ENCODE measurements at places on chromosomes 2 and 18.

DNA sequence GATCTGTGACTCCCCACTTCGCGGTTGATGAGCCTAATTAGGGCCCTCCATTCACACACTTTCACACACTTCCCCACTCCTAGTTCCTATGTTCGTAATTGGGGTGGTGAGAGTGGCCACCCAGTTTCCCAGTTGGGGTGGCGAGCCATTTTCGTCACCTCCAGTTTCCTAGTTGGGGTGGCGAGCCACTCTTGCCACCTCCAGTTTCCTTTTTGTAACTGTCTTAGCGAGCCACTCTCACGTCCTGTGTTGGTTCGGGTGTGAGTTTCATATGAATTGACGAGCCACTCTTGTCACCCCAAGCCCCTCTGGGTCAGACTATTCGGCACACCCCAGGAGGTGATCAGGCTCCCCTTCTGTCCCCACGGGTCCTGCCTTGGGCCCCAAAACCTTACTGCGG lies 14.0 kb downstream of the CYP20A1 start:
- no peak for DNase-seq

- DNase-seq = no peak
Measured at GRCh38 chr18:44802508-44802907, 121.8 kb downstream of the SETBP1 start.

DNA sequence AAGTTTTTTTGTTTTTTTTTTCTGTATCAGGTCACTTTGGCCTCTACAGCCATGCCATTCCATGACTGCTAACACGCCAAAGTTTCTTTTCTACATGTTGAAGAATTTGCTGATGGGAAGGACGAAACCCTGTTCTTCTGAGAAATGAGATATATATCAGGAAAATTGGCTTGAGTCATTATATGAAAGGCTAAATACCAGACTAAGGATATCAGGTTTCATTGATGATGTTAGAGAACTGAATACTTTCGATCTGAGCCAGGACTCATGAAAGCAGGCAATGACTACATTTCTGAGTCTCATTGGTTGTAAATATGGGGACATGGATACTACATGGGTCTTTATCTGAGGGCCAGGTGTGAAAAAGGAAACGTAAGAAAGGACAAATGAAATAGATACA lies 181.4 kb downstream of the OSR1 start:
- DNase-seq = no peak

- DNase-seq = no peak
Measured at GRCh38 chr2:200702646-200703118, 109.0 kb upstream of the BZW1 start.

DNA sequence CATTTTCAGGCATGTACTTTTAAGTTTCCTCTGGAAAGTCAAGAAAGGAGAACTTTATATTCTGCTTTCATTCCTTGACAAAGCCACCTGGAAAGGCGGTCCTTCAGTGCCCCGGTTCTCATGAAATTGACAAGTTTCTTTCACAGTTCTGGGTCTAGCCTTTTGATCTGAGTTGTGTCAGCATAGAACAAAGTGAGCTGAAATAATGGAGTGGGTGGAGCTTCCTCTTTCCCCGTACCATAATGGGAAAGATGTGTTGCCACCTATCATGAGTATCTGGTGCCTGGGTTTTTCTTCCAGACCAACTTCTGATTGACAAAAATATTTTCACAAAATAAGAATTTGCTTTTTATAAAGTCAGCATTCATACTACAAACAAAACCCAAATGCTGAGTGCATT lies 49.3 kb downstream of the PTRHD1 start:
- no peak for DNase-seq

DNA sequence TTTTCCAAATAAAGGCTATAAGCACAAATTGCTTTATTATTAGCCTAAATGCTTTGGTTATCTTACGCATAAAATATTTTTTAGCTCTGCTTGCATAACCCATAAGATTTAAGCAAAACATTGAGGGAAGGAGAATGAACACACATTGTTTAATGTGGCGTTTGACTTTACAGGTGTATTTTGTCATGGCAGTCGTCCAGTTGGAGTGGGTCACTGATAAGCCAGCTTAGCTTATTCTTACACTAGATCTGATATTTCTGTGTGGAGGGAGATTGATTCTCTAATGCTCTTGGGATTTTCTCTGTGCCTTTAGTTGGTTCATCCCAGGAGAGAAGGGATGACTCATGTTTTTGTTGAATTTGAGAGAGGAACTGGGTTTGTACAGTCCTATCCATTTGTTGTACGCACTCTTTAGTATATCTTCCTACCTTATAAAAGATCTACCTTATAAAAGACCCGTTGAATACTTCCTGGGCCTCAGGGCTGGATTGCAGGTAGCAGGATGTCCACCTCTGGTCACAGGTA lies 47.5 kb upstream of the ACYP2 start:
- no peak for DNase-seq

GRCh38 chr2:85273738-85274731 lies 53.8 kb downstream of the TGOLN2 start:
- no peak for DNase-seq

DNA sequence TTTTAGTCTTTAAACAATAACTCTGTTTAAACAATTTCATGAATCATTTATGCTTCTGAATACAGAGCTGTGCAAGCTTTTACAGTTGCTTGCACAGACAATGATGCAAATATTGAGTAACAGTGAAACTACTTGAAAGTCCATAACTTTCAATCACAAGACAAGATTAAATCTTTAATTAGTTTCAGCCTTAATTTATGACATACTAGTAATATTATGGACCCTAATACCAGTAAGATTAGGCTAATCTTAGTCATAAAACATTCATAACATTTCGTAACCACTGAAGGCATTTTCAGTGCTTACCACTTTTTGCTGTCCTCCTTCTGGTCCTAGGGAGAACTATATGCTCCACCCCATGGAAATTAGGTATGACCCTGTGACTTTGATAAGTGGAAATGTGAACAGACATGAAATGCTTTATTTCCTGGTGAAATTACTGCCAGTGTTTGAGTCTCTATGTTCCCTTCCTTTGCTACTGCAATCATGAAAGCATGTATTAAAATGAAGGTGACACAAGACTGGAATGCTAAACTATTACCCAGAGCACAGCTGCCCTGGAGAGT lies 1.8 kb upstream of the COBLL1 start:
- no peak for DNase-seq

- no peak for DNase-seq
Measured at GRCh38 chr2:211457325-211457724, 900.9 kb downstream of the CPS1 start.

GRCh38 chr2:81084101-81084500 lies 779.5 kb upstream of the LRRTM1 start:
- no peak for DNase-seq

- DNase-seq = no peak
Measured at GRCh38 chr2:220165401-220165800, 538.0 kb downstream of the SLC4A3 start.

DNA sequence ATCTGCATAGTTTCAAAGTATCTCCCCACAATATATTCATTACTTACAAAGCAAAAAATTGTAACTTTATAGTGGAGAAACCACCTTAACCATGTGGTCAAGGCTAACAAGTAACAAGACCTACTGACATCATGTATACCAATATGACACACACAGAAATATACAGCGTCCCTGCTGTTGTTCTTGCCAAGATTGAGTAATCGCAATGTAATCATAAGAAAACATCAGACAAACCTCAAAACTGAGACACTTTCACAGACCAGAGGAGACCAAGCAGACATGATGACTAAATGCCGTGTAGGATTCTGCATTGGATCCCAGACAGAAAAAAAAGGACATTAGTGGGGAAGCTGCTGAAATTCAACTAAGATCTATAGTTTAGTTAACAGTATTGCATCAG lies 123.0 kb downstream of the ACAA2 start:
- no peak for DNase-seq

- DNase-seq = no peak
Measured at GRCh38 chr18:65458871-65459270, 291.9 kb upstream of the CDH7 start.

GRCh38 chr2:20565101-20565622 lies 85.7 kb downstream of the HS1BP3 start:
- no peak for DNase-seq

DNA sequence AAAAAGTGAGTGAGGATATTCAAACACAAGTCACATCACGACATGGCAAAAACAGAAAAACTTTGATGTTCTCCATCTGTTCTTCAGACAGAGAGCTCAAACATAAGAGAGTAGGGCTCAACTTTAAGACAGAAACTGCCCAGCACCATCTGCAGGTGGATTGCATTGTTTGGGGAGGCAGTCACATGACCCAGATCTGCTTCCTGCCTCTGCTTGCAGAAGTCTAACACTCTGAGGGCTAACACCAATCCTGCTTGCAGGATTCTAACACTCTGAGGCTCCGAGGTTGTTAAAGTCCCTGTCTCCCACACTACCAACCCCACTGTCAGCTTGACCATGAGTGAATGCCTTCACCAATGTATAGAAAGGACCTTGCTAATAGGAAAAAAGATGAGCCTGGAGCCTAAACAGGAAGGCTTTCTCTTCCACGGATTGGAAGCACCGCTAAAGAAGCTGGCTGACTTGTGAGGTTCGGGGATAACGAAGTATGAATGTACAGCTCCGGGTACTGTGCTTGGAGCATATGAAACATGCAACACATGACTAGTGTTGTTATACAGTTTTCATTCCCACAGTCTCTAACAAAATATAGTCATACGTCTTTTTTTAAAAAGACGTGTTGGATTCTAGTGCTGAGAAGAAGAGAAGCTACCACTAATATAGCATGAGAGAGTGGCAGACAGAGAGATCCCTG lies 176.6 kb upstream of the CREB1 start:
- DNase-seq = no peak

DNA sequence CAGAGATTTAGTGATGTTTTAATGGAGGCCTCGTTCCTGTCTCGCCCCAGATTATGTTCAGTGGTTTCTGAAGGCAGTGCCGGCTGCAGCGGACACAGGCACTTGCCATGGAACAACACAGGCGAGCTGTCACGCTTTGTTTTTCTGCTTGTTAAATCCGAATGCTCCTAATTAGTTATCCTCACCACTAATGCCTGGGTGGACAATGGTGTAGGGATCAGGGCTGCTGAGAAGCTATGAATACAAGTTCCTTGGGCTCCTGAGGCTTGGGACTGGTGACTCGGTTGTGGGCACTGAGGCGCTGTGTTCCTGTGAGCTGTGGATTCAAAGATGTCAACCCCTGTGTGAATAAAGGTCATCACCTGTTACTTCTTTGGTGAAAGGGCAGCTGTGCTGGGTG lies 123.5 kb downstream of the PLEKHM3 start:
- no peak for DNase-seq

- DNase-seq = no peak
Measured at GRCh38 chr2:203989521-203989920, 53.0 kb downstream of the ICOS start.

- no peak for DNase-seq
Measured at GRCh38 chr2:229098801-229099200, 172.3 kb downstream of the PID1 start.

- DNase-seq = no peak
Measured at GRCh38 chr2:149562324-149562723, 25.3 kb downstream of the MMADHC start.

- DNase-seq = no peak
Measured at GRCh38 chr2:2184549-2185249, 146.4 kb downstream of the MYT1L start.

GRCh38 chr2:174750923-174751441 lies 13.3 kb downstream of the CHRNA1 start:
- no peak for DNase-seq

DNA sequence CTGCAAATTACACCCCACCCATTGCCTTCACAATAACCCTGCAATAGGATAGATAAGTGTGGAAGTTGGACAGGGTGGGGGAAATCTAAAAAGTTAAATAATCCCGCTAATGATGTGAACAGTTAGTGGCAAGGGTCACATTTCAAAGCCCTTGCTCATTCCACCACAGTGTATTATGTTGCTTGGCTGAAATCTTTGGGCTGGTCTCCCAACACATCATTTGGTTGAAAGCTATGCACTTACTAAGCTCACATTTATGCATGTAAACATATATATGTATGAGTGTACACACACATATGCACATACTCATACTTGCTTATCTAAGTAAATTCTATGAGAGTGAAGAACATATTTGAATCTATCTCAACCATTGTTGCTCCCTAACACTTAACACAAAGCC lies 197.8 kb downstream of the RDH14 start:
- no peak for DNase-seq

DNA sequence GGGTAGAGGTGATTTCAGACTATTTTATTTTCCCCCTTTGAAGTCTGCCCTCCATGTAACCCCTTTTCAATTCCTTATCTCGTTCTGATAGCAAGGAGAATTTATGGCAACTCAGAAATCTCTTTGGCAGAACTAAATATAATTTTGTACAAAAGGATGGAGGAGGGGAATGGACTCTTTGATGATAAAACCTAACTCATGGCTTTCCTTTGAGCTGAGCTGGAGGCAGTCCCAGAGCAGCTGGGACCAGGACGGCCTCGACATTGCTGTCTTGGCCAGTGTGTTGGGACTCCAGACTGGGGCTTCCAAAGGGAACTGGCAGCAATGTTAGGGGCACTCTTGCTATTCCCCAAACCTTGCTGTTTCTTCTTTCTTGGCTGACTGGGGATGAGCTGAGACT lies 47.7 kb downstream of the PAX8 start:
- no peak for DNase-seq

- DNase-seq = no peak
Measured at GRCh38 chr18:9867071-9867594, 18.6 kb upstream of the TXNDC2 start.

DNA sequence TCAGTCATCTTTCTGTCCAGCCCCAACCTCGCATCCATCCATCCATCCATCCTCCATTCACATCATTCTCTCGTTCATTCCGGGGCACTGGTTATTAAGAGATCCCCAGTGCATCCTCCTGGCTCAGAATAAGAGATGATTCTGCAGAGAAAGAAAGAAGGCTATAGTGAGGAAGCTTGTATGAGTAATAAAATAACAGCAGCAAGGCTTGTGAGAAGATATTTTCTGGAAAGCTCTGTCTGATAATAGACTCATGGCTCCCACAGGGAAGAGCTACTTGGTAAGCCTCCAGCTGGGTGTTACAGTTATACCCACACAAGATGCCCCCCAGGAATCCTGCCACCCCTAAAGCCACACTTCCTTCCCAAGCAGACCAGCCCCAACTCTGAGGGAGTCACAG lies 143.2 kb downstream of the MTCL1 start:
- no peak for DNase-seq

DNA sequence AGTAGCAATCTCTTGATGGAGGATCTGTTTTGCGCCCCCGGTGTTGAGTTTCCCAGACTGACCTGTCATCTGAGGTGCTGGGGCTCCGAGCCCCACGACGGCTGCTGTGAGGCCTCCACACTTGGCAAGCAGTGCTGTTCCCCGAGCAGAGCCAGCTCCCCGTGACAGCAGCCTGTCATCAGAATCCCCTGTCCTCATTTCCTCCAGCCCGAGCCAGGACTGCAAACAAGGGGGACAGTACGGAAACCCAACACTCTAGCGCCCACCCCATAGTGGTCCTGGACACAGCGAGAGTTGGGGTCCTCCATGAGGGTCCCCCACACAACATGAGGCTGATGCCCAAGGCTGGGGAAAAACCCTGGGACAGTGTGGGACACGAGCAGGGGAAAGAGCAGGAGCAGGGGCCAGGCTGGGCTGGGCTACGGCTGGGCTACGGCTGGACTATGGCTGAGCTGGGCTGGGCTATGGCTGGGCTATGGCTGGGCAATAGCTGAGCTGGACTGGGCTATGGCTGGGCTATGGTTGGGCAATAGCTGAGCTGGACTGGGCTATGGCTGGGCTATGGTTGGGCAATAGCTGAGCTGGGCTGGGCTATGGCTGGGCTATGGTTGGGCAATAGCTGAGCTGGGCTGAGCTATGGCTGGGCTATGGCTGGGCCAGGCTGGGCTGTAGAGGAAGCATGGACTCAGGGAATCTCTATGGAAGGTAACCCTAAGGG lies 1.5 kb upstream of the KLHL30 start:
- DNase-seq = no peak

GRCh38 chr2:240428245-240428644 lies 7.2 kb upstream of the GPC1 start:
- DNase-seq = no peak
